Activated CD4-positive, alpha-beta T cell treated with anti-CD3 and anti-CD28 coated beads, Interleukin-2, amount 10 ng/mL, durations not matched to agents 7 days and 5 days (primary cell): ENCODE measurements at places on chromosomes 3 and 15. TPM values are rescaled to one million over a fixed set of nuclear protein-coding genes. Genes with fewer than 3 reads are reported as not detected.

Gene P2RY13
- total RNA-seq, result not detected

DNA sequence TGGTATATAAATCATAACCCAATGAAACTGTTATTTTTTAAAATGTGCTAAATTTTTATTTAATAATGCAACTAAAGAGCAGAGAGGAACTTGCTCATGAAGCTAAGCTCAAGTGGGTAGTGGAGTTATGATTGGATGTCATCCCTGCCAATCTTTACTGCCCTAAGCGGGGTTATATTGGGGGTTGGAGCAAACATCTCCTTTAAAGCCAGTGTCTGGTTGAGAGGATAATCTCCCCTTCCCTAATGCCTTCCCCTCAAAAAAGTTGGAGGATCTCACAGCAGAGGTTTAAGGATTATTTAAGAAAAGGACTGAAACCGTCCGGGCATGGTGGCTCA is 32.1 kb upstream of the CLASP2 start:
- no peak for DNase-seq

Gene GPR149
- not detected for total RNA-seq

Gene FILIP1L
- 0.25 TPM for total RNA-seq

Gene RFTN1
- total RNA-seq, result 57.9 TPM

DNA sequence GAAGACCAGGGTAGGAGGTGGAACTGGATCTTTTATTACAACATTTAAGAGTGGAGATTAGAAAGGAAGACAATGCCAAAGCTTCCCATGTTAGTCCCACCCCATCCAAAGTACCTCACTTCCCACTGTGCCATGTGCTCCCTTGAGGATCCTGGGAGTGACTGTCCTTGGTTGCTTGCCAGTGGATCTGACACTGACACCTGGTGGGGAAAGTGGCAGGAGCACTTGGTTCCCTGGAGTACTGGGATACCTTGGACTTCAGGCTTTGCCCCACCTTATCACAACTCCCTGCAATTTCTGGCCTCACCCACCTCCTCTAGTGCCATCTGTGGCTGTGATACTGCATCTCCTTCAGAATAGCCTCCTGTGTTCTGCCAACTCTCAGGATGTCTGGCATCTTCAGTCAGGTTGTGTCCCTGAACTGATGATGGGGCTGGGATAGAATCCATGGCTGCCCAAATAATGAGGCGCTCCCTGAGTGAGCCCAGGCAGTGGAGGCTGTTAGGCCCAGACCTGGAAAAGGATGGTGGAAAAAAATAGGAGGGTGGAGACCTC is 1.3 kb downstream of the ELL3 start:
- DNase-seq, result no peak

GRCh38 chr3:122961146-122961545 is 66.4 kb downstream of the SEMA5B start:
- DNase-seq, result no peak

Gene SLC9C1
- not detected for total RNA-seq

DNA sequence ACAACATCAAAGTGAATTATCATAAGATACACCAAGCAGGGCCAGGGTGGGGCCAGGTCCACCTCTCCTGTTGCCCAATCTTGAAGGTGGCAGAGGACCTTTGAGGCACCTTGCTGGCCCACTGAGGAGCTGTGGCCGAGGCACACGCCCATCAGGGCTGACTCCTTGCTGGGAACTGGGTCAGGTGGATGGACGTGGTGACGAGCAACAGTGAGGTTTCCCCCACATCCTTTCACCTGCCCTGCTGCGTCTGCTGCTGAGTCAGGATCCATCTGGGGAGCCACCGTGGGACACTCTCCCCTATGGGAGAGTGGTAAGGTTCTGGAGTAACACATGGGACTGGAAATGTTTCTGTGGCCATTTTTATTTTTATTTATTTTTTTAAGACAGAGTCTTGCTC is 17.3 kb upstream of the FURIN start:
- DNase-seq, result peak; percentile 39

Gene TTLL13
- 0.45 TPM for total RNA-seq

DNA sequence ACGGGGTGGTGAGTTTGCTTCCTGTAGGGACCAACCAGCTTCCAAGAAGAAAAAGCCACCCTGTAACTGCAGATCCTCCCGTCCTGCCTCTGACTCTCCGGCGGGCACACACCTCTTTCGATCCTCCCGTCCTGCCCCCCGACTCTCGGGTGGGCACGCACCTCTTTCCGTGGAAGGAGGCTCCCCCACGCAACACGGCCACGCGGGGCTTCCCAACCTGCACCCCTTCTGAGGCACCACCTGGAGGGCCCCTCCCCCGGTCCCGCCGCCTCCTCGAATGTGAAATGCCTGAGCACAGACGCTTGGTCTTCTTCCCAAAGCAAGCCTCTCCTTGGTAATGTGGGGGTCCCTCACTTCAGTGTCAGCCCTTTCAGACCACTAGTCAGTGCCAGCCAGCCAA is 7.3 kb downstream of the ADAMTS17 start:
- DNase-seq, result no peak
